Stimulated activated CD4-positive, alpha-beta T cell treated with anti-CD3 and anti-CD28 coated beads, Interleukin-12 subunit alpha, Interleukin-12 subunit beta, amount 100 ng/mL, for 4 hours (primary cell): ENCODE measurements at places on chromosomes 4 and X.
A peak's percentile ranks its signal among the peaks of the same experiment; 100 is the strongest.

DNA sequence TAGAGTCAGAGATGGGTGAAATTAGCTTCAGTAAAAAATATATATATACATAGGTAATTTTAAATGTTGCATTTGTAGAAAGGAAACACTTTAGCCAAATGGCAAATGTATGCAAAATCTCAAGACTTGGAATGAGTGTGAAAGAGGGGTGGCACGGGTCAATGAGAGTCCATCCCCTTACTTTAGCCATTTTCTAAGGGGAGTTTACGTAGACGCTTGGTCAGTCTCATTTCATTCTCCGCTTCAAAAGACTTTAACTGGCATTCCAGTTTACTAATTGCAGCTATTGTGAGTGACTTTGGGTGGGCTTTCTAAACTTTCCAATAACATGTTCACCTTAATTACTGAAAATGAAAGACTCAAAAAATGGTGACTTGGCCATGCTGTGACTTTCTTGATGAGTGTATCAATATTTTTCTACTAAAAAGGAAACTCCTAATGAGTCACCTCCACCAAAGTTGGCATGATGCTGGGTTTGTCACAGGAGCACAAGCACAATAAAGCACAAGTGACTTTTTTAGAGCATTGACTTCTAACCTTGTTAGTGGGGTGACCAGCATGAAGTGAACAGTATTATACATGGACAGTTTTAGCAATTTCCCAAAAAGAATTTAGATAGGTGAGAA lies 356.0 kb upstream of the RASGEF1B start:
- DNase-seq = no peak

DNA sequence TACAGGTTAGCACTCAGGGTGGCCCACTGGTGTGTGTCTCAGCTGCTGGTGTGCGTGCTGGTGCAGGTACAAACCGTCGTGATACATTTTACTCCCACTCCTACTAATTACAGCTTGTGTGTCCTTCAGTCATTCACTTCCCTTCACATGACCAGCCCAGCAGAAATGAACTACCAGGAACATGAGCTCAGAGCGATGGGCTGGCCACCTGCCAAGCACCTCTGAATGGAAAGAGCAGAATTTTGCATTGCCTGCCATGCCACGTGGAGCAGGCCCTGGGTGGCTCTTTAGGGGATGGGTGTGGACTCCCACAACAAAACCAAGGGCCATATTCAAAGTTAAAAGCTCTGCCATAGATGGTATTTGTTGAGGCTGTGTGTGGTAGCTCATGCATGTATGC lies 58.9 kb upstream of the PGM2 start:
- no peak for DNase-seq

GRCh38 chr4:8639777-8640720 lies 47.5 kb downstream of the CPZ start:
- no peak for DNase-seq

DNA sequence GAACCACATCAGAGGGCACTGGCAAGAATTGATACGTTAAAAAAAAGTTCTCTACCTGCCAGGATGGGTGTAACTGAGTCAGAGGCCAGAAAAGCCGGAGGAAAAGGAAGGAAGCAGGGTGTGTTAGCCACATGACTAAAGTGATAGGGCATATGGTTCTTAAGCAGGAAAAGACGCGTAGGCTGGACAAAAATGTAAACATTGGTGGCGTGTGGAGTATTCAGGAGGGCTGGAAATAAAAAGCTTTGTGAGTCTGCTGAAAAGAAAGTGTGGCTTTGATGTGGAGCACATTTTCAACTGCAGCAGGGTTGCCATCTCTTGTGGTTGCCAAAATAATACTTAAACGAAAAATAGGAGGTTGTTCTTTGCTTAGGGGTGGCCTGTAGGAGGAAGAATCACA lies 186.5 kb upstream of the RPL34 start:
- DNase-seq = peak; percentile 10

DNA sequence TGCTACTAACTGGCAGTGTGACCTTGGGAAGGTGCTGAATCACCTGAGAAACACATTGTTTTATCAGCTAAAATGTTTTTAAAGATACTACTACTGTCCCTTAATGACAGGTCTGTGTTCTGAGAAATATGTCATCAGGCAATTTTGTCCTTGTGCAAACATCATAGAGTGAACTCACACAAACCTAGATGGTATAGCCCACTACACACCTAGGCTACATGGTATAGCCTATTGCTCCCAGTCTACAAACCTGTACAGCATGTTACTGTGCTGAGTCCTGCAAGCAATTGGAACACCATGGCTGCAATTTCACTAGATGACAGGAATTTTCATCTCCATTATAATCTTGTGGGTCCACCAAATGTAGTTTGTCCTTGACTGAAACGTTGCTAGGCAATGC lies 101.3 kb upstream of the GUCY1A1 start:
- no peak for DNase-seq

DNA sequence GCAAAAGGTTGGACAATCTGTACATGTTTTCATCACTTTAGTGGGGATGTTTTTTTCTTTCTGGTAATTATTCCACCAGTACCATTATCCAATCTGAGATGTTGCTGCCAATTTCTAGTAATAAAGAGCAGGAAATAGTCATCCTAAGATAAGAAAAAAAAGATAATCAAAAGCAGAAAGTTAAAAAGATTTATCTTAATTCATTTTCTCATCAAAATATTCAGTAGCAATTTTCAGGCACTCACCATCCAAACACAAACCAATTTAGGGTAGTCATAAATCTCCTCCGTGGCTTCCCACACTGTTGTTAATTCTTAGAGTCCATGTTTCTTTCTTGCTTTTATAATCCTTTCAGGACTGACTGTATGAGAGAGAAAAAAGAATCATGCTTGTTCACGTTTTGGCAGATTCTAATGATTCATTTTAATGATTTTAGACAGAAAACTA lies 263.7 kb upstream of the UGT8 start:
- DNase-seq = no peak

DNA sequence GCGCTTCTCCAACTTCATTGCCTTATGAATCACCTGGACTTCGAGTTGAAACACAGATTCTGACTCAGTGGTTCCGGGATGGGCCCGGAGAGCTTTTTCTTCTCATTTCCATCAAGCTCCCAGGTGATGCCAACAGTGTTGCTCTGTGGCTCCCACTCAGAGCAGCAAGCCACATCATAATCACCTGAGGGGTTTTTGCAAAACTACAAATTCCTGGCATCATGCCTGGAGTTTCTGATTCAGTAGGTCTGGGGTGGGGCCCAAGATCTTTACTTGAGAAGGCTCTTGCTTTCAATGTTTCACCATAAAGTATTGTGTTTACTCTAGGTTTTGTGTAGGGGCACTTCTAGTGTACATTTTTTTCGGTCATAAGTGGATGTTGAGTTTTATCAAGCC lies 7.0 kb downstream of the MTM1 start:
- peak; percentile 36 for DNase-seq

- no peak for DNase-seq
Observed at GRCh38 chrX:106168107-106168506, at the start of gene PWWP3B. TSS of gene PWWP3B (plus strand) at chrX:106168305. CDS start at chrX:106205433, 37,128 bp downstream.

DNA sequence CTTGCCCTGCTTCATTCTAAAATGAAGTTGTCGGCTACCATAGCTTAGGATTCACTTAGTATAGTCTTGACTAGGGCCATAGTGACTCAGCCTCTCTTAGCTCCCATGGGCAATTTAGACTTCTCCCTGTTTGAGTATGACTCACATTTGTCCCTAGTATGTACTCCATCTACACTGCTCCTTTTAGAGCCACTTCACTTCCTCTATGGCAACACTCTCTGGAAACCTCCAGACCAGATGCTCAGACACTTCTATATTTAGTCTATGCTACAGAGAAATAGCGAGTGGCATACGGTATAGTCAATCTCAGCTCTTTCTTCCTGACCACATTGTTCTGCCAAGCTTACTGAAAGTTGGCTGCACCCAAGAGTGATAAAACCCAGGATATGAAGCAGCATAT lies 11.2 kb downstream of the MEPE start:
- no peak for DNase-seq

DNA sequence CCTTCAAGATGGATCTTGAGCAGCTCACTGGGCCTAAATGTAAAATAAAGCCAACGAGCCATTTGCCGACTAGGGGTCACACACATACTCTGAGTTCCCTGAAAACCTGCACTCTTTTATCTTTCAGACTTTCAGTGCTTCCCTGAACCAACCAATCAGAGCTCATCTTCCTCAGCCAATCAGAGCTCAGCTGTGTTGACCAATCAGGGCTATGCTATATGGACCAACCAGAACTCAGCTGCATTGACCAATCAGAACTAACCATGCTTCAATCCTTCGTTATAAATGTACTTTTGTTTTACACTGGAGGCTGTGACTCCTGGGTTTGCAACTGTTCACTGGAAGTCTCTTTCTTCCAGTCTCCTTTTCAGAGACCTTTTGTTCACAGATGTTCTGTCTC lies 19.3 kb downstream of the SLC25A53 start:
- no peak for DNase-seq

DNA sequence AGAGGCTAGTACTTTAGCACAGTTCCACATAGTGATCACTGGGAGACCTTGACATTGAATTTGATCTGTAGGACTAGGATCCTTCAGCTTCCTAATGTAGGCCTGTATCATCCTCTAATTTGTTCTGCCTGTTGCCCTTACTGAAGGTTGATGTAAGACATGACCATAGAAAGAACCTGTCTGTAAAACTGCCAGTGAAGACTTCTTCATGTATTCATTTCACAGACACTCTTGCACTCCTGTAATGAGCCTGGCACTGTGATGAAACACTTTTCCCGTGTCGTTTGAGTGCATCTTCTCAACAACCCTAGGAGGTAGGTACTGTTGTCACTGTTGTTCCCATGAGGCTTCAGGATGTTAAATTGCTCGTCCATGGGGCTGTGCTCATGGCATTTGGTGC lies 14.7 kb downstream of the RAB9A start:
- no peak for DNase-seq

DNA sequence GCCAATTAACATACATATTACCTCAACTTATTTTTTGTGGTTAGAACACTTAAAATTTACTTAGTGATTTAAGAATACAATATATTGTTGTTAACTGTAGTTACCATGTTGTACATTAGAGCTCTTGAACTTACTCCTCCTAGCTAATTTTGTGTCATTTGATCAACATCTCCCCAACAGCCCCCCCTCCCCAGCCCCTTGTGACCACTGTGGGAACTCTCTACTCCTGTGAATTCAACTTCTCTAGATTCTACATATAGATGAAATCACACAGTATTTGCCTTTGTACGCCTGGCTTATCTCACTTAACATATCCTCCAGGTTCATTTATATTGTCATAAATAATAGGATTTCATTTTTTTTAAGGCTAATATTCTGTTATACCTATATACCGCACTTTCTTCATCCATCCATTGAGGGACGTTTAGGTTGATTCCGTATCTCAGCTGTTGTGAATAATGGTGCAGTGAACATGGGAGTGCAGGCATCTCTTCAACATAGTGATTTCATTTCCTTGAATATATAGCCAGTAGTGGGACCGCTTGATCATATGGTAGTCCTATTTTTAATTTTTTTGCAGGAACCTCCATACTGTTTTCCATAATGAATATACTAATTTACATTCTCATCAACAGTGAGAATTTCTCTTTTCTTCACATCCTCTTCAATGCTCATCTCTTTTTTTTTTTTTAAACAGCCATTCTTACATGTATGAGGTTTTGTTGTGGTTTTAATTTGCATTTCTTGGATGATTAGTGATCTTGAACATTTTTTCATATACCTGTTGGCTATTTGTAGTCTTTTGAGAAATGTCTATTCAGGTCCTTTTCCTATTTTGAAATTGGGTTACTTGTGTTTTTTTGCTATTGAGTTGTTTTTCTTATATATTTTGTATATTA lies 66.8 kb downstream of the RAPGEF2 start:
- DNase-seq = no peak

DNA sequence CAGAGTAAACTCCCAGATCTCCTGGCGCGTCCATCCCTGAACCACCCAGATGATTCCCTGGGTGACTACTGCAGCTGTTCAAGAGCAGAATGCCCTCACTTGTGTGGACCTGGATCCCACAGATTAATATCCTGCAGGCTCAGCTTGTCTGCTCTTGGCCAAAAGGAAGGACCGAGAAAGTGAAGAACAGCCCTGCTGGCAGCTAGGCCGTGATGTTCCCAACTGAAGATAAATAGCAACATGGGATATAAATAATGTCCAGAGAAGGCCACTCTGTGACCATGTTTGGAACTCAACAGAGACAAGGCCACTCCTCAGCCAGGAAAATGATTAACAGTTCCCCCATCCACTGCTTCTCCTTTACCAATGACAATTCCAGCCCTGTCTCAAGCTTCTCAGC lies 21.5 kb downstream of the SUPT20HL2 start:
- DNase-seq = no peak

DNA sequence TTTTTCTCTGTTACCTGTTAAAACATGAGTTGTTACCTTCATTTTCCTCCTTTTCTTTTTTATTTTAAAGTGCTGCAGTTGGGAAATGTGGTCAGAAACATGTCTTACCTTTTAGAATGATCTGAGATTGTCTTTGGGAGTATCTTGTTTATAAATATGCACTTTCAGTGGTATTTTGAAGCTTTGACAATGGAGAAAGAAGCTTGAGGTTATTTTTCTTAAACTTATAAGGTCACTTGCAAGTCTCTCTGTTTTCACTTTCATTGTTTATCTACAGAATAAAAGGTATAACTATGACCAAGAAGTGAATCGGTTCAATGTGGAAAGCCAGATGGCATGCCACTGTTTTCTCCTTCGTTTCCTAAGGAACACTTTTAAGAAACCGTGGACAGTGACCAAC lies 167.5 kb upstream of the SLC7A11 start:
- DNase-seq = no peak

- DNase-seq = peak; percentile 56
Observed at GRCh38 chr4:2934077-2934812, 29.0 kb downstream of the NOP14 start.

DNA sequence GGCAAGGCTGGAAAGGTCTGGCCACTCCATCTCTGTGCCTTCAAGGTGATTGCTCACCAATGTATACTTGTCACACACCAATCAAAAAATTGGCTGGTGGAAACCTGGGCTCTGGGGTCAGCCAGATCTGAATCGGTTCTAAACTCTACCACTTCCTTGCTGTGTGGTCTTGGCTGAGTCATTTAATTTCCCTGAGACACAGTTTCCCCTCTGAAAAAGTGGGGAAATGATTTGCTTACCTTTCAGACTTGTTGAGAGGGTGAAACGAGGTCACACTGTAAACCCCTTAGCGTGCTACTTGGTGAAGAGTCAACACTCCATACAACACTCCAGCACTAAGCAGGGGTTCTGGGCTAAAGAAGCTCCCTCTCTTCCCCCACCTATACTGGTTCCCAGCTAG lies 252.3 kb upstream of the ZIC3 start:
- DNase-seq = no peak

DNA sequence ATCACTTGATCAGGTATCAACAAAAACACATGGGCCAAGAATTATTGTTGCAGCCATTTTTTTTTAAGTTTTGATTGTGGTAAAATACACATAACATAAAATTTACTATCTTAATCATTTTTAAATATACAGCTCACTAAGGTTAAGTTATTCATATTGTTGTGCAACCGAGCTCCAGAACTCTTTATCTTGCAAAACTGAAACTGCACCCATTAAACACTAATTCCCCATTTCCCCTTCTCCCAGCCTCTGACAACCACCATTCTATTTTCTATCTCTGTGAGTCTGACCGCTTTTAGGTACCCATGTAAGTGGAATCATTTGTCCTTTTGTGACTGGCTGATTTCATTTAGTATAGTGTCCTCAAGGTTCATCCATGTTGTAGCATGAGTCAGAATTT lies 126.2 kb upstream of the NDP start:
- no peak for DNase-seq
